ENCODE measurements at places on chromosomes 7 and 10.

- H3K4me3 ChIP-seq: no peak overlapping the region
- no peaks in the 10 kb centered on the region for H3K36me3 ChIP-seq
- H3K27me3 ChIP-seq: no peaks in the 10 kb centered on the region
- H3K27ac ChIP-seq: no peak overlapping the region
- no peaks in the 10 kb centered on the region for H3K4me1 ChIP-seq
Measured at GRCh38 chr7:74586258-74587175, 71.0 kb upstream of the GTF2I start.

DNA sequence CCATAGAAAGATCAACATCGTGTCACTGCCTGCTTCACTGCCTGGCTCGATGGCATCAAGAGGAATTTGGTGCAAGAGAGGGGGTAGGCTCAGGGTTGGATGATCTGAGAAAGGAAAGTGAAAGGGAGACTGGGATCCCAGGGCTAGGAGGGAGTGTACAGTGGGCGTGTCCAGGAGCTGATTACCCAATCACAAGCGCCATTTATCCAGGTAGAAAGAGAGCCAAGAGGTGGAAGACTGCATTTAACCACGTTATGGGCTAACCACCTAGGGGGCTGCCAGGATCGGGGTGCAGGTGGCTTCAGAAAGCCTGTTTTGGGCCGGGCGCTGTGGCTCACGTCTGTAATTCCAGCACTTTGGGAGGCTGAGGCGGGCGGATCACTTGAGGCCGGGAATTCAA, 10.3 kb downstream of the PODXL start:
- H3K4me1 ChIP-seq: no peaks in the 10 kb centered on the region
- H3K27ac ChIP-seq: no peak overlapping the region
- DNase-seq: no peak
- H3K36me3 ChIP-seq: no peaks in the 10 kb centered on the region

- no peak overlapping the region for H3K4me3 ChIP-seq
- no peak for DNase-seq
- H3K27me3 ChIP-seq: no peaks in the 10 kb centered on the region
Measured at GRCh38 chr7:741191-741671, 14.2 kb upstream of the PRKAR1B start.

- no peaks in the 10 kb centered on the region for H3K27me3 ChIP-seq
- peak overlapping the region; percentile 59 for H3K27ac ChIP-seq
- H3K4me1 ChIP-seq: peaks cover 53% of the 10 kb centered on the region
- peak; percentile 66 for DNase-seq
- no peaks in the 10 kb centered on the region for H3K36me3 ChIP-seq
- peak overlapping the region; percentile 54 for H3K4me3 ChIP-seq
Measured at GRCh38 chr7:26156451-26157420, 4.7 kb downstream of the NFE2L3 start.
